ENCODE measurements at places on chromosomes 1 and 21.

- DNase-seq = no peak
These were observed 141.3 kb downstream of the ASTN1 start for GRCh38 chr1:177023249-177023648.

GRCh38 chr21:19640964-19641363, 1237.4 kb upstream of the TMPRSS15 start:
- DNase-seq = no peak

DNA sequence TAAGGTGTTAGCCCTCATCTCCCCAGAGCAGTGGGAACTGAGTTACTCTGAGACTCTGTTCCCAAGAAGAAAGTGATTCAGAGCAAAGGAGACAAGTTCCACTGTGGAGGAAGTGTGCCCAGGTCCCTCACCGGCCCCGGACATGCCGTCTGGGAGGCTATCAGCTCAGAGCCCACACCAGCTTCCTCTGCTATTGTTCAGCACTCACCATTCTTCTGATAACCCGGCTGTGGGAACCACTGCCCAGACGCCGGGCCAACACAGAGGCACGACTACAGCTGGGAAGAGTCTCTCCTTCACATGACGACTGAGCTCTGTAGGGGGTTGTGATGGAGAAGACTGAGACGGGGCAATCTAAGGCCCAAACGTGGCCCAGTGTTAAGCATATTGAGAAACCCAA, 34.2 kb upstream of the GJA5 start:
- DNase-seq = peak; percentile 35

DNA sequence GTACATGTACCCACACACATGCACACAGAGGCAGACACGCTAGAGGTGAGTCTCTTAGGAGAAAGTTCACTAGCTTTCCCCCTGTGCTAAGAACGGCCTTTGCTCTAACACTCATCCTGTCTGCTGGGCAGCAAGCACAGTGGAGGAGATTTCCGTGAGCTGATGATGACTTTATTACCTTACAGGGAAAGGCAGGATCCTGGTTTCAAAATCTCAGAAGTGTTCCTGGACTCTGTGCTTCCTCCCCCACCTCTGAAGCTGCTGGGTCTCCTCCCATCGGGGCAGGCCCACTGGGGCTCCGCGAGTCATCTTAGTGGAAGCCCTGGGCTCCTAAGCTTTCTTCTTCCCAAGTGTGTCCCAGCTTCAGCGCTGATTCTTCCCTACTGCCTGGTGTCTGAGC, 2.7 kb downstream of the FAM3B start:
- DNase-seq = no peak

DNA sequence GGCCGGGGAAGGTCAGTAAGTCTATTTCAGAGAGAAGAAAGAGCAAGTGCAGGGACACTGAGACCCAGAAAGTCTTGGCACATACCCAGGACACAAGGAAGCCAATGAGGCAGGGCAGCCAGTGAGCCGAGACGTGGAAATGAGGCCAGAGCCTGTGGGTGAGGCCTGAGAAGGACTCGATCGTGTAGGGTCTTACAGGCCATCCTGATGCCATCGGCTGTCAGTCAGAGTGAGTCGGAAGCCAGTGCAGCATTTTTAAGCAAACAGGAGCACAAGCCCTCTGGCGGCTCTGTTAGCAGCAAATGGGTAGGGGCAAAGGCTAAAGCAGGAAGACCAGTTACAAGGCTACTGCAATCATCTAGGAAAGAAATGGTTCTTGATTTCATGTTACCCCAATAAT, 6.1 kb upstream of the GJB3 start:
- DNase-seq = no peak

DNA sequence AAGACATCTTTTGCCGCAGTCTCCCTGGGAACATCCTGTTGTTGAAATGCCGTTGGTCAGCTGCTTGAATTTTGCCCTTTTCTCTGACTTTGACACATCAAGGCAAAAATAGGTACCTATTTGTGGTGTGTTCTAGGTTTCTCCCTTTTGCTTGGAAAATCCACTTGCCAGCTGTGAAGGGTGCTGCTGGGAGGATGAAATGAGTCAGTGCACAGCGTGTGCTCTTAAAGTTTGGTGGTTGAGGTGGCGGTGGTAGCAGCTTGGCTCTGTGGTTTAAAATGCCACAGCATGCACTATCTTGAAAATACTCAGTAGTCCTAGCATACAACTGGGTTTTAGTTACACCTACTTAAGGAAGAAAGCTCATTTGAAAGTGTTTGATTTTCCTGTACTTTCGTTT, 183.8 kb downstream of the DHRS3 start:
- no peak for DNase-seq

DNA sequence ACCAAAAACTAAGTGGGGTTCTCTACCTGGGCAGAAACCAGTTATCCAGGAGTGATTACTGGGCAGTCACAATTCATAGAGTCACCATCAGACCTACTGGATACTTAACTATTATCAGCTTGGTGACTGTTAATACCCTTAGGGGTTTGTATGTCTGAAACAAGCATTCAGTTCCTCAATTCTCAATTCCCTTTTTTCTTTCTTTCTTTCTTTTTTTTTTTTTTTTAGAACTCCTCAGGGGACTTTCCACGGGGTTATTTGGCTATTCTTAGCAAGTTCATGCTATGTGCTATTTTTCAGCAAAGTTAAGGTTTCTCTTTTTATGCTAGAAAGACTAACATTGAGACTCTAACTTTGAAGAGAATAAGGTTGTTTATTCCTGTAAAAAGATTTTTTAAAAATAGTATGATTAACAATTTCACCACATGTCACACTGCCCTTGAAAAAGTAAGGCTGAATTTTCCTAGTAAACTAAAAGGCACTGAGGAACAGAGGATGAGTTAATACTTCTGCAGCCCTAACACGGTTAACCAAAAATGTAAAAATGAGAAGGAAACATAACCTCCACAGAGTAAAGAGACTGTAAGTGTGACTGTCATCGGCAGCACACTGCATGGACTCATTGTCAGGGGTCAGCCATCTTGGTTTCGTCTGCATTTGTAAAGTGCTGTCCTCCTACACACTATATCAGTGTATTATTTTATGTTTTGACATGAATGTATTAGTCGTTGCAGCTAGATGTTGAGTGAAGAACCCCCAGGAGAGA, 310.2 kb downstream of the NTNG1 start:
- no peak for DNase-seq

DNA sequence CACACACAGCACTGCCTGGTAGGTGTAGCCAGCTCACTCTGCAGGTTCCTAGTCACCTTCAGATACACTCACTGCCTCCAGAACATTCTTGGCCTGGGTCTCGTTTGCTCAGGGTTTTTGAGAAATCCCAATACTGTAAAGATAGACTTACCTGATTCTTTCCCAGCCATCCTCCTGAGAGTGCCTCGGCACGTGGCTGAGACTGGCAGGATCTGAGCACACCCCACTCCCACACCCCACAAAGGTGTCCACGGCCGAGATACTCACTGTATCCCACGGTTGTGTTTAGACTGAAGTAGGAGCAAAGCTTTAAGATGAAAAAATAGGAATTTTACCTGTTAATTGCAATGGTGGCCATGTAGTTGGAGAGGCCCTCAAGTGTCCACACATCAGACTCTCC, 33.4 kb downstream of the SNAP47 start:
- no peak for DNase-seq

GRCh38 chr1:88891951-88892340, 579 bp upstream of the GTF2B start:
- DNase-seq = no peak

- DNase-seq = no peak
These were observed 309.1 kb downstream of the MATN1 start for GRCh38 chr1:30414086-30414850.

DNA sequence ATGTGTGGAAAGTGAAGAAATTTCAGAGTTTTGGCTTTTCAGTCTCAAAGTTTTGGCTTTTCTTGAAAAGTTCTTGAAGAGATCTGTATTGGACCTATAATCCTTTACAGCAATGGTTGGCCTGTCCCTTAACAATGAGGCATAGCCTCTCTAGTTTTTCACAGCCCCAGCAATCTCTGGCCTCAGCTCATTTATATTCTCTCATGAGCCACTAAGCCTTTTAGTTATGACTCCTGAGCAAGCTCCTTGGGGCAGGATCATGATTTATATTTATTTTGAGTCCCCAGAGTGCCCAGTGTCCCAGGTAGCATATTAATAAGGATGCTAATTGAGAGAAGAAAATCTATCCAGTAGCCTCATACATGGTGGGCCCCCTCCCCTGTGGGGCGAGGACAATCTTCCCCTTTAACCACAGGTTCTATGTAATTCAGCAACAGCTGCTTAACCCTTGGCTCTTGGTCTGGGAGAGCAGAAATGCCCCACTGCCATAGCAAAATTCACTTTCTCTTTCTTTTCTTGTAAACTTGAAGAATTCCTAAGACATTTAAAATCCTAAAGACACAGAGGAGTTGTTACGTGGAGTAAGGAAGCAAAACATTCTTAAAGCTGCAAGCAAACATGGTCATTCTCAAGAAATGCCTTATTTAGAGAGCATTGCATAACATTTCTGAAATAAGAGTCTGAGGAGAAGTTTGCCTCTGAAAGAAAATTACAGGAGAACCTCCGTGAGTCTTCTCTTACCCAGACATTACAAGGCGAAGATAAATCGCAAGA, 6.3 kb downstream of the NGF start:
- no peak for DNase-seq

All from left ventricle myocardium inferior (tissue), 1 donor.